ENCODE measurements at places on chromosomes 1 and 21. TPM values are rescaled to one million over a fixed set of nuclear protein-coding genes. Genes with fewer than 3 reads are reported as not detected.

The MASP2 gene
- not detected for total RNA-seq

The COL18A1 gene
- total RNA-seq = 86.7 TPM

The CEPT1 gene
- total RNA-seq = 37.8 TPM

The LCE6A gene
- not detected for total RNA-seq

The MRPL24 gene
- total RNA-seq = 40.0 TPM

The DPT gene
- total RNA-seq = 154 TPM

The OPTC gene
- not detected for total RNA-seq

DNA sequence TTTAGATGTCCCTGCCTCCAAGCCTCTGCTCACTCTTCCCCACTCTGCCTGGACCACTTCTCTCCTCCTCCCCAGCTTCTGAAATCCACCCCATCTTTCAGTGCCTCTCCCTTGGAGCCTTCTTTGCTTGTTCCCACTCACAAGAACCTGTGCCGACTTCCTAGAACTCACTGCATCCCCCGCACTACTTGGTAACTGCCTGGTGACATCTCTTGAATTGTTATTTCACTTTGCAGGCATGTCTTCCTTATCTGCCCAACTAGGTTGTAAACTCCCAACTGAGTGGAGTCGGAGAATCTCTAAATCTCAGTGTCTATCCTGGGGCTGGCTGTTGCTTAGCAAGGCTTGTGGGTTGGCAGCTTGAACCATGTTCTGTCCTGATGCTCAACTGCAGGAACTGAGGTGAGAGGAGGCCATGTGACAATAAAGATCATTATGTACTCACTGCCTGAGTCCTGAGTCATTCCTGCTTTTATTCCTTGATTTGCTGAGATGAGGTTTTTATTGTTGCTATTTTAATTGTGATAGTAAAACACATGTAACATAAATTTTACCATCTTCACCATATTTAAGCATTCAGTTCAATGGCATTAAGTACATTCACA is 3.9 kb downstream of the KPRP start:
- no peak for DNase-seq

DNA sequence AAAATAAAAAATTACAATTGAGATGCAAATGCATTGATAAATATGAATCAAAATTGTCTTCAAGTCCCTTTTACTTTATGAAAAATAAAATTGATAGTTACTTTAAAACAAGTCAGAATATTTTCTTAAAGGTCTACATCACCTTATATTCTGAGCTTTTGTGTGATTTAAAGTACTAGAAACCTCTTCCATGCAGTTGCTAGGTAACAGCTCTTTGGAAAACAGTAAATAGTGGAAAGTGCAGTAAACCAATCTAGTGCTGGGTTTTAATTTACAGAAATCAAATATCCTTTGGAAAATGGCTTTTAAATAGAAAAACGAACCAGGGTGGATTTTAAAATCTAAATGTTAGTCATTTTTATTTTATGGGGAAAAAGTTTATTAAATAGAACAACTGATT is 227.9 kb downstream of the KCNT2 start:
- no peak for DNase-seq

DNA sequence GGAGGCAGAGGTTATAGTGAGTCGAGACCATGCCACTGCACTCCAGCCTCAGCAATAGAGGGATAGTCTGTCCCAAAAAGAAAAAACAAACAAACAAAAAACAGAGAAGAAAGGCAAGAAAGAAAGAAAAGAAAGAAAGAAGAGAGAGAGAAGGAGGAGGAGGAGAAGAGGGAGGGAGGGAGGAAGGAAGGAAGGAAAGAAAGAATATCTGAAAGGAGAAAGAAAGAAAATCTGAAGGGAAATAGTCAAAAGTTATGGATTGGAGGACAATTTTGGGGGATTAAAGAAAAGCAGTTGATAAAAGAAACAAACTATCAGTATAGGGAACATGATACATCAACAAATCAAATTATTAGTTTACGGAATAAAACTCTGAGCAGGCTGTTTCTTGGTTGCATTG is 67.4 kb upstream of the TBX15 start:
- no peak for DNase-seq

- DNase-seq = no peak
Observed at GRCh38 chr1:69129538-69129937, 438.2 kb upstream of the LRRC7 start.

GRCh38 chr1:213464786-213465460 is 413.9 kb downstream of the RPS6KC1 start:
- no peak for DNase-seq

- DNase-seq = no peak
Observed at GRCh38 chr1:235532360-235532759, 28.1 kb upstream of the B3GALNT2 start.

- no peak for DNase-seq
Observed at GRCh38 chr1:197471248-197471985, 203.4 kb downstream of the CRB1 start.

DNA sequence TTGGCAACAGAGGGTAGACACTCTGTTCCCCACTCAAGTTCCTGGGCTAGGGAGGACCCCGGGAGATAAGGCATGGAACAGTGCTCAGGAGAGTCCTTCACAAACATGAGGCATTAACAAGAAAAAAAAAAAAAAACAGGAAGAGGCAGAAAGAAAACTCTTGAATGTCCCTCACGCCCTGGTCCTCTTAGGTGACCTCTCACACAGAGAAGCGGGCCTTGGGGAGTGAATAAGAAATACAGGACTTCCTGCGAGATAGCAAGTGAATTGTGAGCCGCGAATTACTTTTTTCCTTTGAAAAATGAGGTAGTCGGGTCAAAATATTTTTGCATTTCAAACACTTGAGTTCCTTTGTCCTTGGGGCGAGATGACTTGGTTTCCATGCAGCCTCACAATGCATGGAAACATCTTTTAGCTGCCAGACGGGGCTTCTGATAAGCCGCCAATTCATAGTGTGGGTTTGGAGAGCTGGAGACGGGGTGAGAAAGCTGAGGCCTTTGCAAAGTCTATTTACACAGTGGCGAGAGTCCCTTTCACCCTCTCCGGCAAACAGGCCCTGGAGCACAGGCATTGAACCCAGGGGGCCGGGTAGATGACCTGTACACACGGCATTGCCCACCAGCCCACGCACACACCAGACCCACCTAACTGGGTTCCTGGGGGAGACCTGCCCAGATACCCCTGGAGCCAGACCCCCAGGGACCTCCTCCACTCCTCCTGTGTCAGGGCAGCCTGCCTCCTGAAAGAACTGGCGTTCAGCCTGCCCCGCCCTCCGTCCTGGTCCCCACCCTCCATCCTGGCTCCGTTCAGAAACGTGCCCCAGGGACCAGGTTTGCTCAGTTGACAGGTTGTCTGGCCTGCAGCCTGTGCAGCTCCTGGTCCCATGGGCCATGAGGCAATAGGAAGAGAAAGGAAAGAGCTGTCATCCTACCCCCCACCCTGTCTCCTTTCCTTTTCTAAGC is 192.3 kb downstream of the PRDM16 start:
- DNase-seq = no peak

- no peak for DNase-seq
Observed at GRCh38 chr21:29232530-29233255, 66.0 kb upstream of the BACH1 start.

GRCh38 chr1:224116131-224116530 is 2.2 kb downstream of the FBXO28 start:
- no peak for DNase-seq

GRCh38 chr1:220326578-220326977 is 54.3 kb upstream of the RAB3GAP2 start:
- no peak for DNase-seq

DNA sequence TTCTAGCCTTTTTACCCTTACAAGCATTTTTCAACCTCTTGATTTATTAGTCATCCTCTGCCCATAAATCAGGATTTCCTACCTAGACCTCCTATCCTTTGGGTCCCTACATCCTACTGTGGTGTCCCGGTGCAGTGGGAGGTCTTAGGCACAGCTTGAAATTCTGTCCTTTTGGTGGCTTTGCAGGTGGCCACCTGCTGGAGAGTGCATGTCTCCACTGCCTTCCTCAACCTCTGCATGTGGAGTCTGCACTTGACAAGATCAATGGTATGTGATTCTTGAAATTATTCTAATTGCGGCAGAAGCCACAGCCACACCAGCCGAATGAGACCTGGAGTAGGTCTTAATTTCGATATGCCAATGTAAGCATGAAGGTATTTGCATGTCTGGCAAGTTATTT is 11.4 kb upstream of the KCNA3 start:
- no peak for DNase-seq

DNA sequence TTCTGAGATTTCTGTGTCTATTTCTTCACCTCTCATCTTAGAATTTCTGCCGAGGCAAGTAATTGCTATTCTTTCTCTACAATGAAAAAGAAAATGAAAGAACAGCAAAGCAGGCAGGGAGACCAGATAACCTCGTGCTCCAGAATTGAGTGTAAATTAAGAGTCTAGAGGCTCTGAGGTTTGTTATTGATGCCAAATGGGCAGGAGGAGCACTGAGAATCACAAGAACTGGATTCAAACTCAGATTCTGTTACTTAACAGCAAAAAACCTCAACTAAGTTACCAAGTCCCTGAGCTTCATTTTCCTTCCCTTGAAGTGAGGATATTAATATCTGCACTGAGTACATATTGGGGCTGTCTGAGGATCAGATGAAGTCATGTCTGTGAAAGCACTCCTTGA is 5.5 kb upstream of the DDR2 start:
- no peak for DNase-seq

DNA sequence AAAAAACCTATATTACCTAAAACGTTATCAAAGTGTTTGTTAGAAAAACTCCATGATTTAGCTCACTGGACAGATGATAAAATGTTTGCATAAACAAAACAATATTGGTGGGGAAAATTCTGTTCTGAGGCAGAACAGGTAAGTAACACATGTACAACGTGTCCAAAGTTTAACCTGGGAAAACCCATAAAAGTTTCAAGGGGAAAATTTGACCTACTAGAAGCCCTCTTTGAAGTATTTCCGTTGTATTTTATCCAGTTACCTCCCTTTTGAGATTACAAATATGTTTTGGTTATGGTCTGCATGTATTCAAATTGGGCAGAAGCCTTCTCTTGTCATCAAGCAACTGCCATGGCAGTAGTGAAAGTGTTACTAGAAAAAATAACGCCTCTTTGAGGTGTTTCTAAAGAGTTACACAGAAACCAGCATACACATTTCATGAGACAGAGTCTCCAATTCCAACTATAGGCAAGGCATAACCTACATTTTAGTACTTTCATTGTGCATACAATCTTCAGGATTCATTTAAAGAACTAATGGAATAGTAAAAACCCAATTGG is 58.0 kb upstream of the PDC start:
- no peak for DNase-seq

DNA sequence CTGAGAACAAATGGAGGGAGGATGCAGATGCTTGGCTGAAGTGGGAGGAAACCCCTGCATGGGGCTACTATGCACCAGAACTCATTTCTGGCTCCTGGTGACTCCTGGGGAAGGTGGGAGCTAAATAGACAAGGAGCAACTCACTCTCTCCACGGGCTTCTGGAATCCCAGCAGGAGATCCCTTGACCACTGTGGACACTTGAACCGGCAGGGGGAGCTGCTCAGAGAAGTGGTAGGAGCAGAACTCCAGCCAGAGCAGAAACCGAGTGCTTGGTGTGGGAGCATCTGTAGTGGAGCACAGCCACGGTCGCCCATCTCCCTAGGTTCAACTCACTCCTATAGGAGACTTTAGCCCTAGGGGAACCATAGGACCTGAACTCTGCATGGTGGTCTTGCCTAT is 205.6 kb upstream of the GJB5 start:
- DNase-seq = no peak

DNA sequence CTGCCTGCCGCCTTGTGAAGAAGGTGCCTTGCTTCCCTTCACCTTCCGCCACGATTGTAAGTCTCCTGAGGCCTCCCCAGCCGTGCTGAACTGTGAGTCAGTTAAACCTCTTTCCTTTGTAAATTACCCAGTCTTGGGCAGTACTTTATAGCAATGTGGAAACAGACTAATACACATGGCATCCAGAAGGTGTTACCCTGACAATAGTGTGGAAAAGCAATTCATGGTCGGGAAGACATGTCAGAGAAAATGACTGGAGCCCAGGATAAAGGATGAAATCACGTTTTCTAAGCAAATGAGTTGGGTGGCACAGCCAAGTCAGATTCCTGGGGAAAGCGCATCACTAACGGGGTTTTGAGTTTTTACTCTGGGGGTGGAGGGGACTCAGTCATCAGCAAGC is 76.4 kb downstream of the HLCS start:
- peak; percentile 49 for DNase-seq
